ENCODE measurements at places on chromosomes 2 and 18.

DNA sequence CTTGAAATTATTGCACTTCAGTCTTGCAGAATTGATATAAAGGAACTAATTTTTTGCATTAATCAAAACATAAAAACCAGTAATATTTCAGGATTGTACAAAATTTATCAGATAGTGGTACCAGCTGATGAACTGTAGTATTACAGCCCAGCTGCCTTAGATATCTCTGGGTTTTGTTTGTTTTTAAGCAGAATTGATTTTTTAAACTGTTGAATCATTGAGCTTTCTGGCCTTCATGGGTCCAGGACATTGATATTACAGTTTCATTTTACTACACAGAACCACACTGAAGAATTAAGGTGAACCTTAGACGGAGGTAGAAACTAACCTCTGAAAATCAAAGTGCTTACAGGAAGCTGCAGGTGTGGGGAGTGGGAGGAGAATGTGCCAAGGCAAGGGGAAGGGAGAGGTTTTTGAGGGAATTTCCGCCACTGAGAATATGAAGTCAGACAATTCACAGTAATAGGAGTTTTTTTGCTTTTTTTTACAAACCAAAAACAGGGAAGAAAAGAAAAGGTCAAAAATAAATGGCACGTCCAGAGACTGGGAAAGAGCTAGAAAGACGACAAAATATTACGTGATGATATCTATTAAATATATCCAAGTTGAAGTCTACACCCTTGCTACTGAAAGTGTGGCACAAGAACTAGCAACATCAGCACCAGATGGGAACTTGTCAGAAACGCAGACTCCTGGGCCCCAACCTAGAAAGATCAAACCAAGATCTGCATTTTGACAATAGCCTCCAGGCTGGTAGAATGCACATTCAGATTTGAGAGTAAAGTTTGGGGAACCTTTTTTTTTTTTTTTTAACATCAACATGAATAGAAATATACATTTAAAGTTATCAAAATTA, 40.8 kb upstream of the SPAG16 start:
- DNase-seq: no peak

GRCh38 chr2:55048508-55049042, 1.7 kb downstream of the RTN4 start:
- no peak for DNase-seq

GRCh38 chr18:76643996-76644395, 149.0 kb upstream of the ZNF516 start:
- no peak for DNase-seq

- no peak for DNase-seq
Observed at GRCh38 chr2:101310090-101310833, 1.8 kb upstream of the RNF149 start.

DNA sequence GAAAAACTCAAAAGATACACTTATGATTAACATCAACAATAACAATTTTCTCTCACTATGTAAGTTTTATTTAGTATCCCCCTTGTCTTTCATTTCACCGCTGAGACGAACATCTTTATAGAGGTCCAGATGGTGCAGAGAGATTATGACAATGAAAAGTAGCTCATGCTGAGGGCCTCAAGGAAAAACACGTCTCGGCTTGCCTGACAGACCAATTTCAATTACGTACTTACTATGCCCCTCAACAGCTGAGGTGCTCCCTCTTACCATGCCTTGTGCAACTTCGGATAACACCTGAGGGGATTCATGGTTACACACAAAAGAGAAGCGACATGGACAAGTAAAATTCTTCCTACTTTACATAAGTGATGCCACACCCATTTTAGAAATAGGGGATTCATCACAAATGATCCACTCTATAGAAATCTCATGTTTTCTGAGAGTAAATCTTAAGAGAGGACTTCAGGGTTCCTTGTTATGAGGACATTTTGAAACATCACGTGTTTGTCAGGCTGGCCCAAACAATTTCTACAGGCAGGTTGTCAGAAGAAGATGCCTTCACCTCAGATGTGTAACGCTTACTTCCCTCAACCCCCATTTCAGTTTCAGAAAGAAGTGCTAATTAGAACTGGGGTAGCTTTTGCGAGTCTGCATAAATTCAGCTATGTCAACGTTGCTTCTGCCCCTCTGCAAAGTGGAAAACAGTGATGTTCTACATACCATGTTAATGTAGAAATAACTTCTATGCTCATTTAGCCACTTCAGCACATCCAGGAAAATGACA, 191.4 kb downstream of the NRXN1 start:
- DNase-seq: no peak
